Stimulated activated CD4-positive, alpha-beta T cell treated with anti-CD3 and anti-CD28 coated beads, Interleukin-4, amount 100 ng/mL, for 48 hours (primary cell): ENCODE measurements at places on chromosomes 1 and 21.
A peak's percentile ranks its signal among the peaks of the same experiment; 100 is the strongest.

- peak; percentile 77 for DNase-seq
These were observed 59.3 kb downstream of the MAN1C1 start for GRCh38 chr1:25675729-25676476.

DNA sequence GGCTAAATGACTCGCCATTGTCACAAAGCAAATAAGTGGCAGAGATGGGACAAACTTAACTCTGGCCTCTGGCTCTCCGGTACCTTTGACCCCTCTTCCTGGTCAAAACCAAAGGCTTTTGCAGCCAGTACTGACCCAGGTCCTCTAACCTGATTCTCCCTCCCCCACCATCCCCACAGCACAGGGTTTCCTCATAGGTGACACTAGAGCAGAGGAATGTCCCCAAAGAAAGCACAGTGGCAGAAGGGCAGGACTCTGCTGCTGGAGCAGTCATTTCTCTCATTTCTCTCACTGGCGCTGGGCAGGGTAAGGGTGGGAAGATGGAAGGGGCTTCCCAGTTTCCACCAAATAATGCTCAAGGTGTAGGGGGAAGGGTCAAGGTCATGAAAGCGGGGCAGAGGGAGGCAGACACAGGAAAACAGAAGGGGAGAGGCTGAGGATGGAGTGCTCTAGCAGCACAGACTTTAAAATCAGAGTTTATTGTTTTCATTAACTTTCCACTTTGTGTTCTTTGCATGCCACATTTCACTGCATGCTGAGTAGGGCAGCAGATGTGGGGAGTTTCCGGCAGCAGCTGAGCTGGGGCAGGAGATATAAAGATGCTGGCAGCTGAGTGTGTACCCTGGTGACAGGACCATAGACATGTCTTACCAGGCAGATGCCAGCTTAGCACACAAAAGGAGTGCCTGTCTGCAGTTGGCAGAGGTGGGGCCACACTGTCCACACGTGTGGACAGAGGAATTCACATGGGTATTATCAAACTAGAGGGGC is 80.5 kb downstream of the FAM78B start:
- DNase-seq: no peak

GRCh38 chr1:26102119-26102518 is 9.5 kb upstream of the PDIK1L start:
- DNase-seq: no peak

- DNase-seq: no peak
These were observed 136.8 kb downstream of the RHOU start for GRCh38 chr1:228872080-228872479.

DNA sequence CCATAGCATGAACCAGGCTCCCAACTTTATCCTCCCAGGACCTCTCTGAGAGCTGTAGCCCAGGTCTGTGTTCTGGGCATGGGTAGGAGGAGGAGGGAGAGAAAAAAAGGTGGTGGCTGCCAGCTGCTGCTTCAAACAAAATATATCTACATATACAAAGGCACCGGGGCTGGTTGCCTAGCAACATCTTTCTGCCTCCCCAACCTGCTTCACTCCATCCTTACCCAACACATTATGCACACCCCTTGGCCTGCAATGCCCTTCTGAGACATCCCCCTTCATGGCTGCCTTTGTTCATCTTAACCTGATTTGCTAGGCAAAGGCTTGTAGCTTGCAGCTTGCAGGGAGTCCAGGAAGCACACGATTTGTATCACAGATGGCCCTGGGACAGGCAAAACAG is 27.2 kb upstream of the ATP1A1 start:
- no peak for DNase-seq

DNA sequence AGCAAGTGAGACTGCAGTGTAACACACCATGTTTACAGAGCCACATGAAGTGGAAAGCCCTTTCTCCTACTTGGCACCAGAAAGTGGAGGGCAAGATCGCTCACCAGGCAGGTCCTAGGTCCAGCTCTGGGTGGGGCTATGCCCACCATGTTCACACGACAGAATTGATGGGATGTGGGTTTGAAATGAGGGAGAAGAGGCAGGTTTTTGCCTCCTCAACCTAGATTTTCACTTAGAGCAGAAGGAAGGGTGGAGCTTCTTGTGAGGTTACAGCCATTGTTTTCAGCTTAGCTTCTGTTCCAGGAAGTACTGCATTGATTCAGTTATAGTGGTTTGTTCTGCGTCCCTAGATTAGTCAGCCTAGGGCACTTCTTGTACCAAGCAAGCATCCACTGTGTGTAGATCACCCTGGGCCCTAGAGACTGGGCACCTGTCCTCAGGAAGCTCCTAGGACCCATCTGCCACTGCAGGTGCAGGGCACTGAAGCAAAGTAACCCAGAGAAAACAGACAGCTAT is 2.3 kb downstream of the CD53 start:
- DNase-seq: no peak

- DNase-seq: no peak
These were observed 141.8 kb downstream of the TTLL7 start for GRCh38 chr1:83857103-83857502.

DNA sequence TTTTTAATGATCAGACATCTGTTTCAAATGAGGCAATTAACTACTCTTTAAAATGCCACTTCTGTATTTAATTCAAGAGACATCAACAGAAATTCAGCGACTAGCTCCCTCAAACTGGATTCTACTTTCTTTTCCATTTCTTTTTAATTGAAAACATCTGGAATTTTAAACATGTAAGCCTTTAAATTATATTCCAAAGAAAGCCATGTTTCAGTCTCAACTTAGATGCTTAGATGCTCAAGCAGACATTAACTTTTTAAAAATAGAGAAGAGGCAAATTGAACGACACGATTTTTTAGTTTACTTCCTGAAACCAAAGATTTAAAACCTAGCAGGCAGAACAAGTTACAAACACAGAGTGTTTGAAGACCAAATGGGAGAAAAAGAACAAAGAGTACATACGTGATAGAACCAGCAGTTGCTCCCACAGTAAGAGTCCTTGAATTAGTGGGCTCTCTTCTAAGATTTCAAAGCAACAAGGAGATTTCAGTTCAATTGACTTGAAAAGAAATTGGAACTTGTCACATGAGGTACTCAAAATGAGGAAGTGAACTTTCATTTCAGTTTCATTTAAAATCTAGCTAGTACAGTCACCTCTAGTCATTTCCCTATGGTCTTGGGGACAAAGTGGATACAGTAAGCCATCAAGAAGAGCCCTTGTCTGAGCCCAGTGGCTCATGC is at the start of gene CTSS:
TSS of gene CTSS (minus strand) at position 483 of the 681 bp plus-strand sequence. CDS start 1,015 bp downstream, outside the sequence.
- no peak for DNase-seq

- DNase-seq: no peak
These were observed 101.5 kb upstream of the RUNX3 start for GRCh38 chr1:25031601-25031965.

DNA sequence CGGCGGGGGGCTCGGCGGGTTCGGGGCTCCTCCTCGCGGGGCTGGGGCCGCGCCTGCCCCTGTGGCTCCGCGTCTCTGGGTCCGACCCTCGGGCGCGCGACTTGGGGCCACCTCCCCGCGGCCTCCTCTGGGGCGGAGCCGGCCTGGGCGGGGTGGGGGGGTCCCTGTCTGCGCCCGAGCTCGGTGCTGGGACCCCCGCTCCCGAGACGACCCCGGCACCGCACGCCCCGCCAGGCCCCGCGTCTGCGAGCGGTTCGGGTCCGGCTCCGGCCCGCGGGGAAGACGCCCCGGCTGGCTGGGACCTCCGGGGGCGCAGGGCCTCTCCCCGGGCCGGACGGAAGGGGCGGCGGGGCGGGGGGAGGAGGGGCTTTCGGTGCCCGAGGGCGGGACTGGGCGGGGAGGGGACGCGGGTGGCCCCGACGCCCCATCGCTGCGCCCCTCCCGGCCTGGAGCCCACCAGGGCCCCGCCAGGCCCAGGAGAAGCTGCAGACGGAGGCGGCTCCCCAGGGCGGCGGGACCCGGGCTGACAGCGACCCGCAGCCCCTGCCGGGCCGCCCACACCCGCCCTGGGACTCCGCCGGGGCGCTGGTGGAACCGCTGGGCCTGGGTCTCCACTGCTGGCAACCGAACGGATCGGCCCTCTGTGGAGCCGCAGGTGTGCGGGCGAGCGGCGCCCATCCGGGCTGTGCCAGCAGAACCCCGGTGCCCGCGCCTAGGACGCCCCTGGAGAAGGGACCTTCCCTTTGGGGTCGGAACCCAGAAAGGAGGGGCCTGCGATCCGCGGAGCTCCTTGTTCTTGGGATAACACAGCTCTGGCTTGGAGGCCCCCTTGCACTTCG is 610 bp downstream of the COL6A2 start:
- DNase-seq: no peak

DNA sequence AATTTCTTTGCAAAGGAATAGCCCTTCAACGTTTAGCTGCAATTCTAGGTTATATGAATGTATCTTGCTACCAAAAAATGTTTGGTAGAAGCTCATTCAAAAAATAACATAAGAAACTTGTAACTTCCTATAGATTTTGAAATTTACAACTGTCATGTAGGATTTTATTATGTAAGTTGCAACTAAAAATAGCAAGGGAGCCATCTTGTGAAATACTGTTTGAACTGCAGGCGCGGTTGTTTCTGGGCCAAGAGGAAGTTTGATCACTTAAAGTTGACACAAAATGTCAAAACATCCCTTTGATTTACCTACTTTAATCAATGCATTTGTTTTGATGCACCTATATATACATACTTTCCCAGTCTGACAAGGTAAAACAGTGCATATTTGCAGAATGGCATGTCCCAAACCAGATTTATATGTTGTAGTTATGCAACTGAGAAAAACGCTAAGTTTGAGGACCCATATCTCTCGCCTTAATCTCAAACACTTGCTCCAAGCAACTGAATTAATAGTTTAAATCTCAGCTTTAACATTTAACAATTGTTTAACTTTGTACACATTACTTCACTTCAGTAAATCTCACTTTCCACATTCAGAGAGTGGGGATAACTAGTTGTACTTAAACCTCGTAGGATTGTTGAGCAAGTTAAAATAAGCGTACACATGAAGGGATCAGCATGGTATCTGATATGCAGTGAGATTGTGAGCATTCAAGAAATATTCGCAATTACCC is 63.9 kb downstream of the KCNK2 start:
- DNase-seq: no peak

DNA sequence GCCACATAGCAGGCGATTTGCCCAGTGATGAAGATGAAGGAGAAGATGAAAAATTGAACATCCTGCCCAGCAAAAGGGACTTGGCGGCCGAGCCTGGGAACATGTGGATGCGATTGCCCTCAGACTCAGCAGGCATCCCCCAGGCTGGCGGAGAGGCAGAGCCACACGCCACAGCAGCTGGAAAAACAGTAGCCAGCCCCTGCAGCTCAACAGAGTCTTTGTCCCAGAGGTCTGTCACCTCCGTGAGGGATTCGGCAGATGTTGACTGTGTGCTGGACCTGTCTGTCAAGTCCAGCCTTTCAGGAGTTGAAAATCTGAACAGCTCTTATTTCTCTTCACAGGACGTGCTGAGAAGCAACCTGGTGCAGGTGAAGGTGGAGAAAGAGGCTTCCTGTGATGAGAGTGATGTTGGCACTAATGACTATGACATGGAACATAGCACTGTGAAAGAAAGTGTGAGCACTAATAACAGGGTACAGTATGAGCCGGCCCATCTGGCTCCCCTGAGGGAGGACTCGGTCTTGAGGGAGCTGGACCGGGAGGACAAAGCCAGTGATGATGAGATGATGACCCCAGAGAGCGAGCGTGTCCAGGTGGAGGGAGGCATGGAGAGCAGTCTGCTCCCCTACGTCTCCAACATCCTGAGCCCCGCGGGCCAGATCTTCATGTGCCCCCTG is 3.3 kb downstream of the ZBTB18 start:
- no peak for DNase-seq

GRCh38 chr1:181090641-181091126 is 2.2 kb downstream of the IER5 start:
- no peak for DNase-seq

DNA sequence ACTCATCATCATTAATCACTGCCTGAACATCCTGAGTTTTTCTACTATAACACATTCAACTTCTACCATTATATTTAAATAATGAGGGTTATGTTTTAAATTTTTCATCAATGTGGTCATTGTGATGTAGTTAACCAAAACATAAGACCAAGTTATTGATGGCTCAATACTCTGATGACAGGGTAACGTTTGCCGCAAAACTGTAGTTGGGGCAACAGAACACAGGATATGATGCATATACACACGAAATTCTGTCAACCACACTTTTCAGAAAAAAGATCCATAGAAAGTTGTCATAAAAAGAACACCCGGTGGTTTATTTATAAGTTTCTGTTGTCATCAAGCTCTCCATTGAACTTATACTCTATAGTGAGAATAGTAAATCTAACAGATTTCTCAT is 121.7 kb upstream of the COL11A1 start:
- DNase-seq: no peak

GRCh38 chr1:14956579-14957195 is 196.9 kb upstream of the TMEM51 start:
- no peak for DNase-seq

DNA sequence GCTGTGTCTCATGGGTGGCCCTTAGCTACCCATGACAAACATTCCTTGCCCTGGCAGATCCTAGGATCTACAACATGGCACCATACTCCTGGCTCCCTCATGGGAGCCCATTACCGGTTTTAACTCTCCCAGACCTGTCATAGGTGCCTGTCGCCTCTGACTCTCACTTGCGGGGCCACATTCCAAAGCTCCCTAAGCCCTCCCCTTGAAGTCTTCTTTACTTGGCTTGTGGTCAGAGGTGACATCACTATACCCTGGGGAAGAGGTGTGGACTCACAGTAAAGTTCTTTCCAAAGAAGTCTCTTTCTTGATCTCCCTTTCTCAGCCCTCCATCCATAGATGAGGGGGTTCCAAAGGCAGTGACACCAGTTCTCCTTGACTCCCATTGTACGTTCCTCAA is 5.4 kb upstream of the SLAMF9 start:
- DNase-seq: no peak

DNA sequence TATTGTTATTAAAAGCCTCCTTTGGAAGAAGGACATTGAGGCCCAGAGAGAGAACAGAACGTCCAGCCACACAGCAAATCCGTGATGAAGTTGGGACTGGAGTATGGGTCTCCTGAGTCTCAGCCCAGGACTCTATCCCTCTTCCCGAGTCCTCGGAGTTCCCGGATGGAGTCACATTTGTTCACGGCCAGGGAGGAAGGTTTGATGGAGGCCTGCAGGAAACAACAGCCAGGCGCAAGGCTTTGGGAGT is 357 bp upstream of the TXLNA start:
- DNase-seq: no peak

GRCh38 chr21:35840197-35840799 is 220.0 kb downstream of the SETD4 start:
- DNase-seq: peak; percentile 35

DNA sequence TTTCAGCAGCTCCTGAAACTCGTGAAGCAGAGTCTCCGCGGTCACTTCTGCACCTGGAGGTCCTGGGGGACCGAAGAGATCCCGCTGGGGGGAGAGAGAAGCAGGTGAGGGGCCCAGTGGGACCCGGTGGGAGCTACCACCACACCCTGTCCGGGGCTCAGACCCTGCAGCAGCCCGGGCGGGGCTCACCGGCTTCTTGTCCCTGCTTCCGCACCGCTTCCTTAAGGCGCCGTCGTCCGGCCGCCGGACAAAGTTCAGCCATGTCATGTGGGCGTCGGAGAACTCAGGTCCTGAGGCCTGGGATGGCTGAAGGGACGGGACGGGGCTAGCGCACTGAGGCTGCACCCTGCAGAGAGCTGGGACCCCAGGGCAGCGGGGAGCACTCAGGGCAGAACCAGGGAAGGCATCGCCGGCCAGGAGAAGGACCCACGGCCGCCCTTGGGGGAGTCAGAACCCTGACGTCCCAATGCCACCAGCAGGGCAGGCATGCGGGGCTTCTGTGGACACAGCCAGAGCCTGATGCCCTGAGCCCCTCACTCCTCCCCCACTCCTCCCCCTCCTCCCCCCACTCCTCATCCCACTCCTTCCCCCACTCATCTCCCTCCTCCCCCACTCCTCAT is 2.2 kb downstream of the C1QTNF12 start:
- DNase-seq: no peak
